Neural crest cell (in vitro differentiated cells): ENCODE measurements at places on chromosomes 16 and 17.

- no peak for DNase-seq
Measured at GRCh38 chr17:80363120-80363515, 51.8 kb upstream of the ENDOV start.

DNA sequence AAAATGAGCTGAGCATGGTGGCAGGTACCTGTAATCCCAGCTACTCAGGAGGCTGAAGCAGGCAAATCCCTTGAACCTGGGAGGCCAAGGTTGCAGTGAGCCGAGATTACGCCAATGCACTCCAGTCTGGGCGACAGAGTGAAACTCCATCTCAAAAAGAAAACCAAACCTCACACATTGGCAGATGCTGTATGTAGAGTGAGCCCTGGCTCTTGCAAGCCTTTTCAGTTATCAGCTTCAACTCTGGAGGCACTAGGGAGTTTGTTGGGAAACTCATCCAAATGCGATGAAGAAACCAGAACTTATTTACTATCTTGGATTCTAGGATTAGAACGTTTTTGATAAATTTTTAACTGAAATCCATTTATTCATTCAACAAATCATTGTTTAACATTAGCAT, 56.9 kb upstream of the RASL10B start:
- DNase-seq = no peak

DNA sequence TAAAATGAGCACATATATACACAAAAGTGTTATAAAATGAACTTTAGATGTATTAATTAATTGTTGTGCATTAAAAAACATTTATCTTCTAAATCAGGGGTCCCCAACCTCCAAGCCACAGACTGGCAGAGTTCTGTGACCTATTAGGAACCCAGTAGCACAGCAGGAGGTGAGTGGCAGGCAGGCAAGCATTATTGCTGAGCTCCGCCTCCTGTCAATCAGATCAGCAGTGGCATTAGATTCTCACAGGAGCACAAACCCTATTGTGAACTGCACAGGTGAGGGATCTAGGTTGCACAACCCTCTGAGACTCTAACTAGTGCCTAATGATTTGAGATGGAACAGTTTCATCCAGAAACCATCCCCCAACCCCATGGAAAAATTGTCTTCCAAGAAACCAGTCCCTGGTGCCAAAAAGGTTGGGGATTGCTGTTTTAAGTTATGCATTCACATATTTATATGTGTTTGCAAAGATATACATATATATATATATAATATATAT, 583.7 kb downstream of the KCNJ2 start:
- no peak for DNase-seq

GRCh38 chr17:27259356-27259755, 34.6 kb upstream of the WSB1 start:
- DNase-seq = no peak
